Stimulated activated CD8-positive, alpha-beta memory T cell treated with anti-CD3 and anti-CD28 coated beads, Interleukin-7, amount 100 ng/mL, for 24 hours (primary cell): ENCODE measurements at places on chromosomes 11 and 22.

GRCh38 chr11:59281177-59281576 lies 68.5 kb upstream of the MPEG1 start:
- DNase-seq: no peak

- DNase-seq: no peak
Measured at GRCh38 chr11:65945430-65945911, at the start of gene TSGA10IP. Gene TSGA10IP, plus strand, starts transcription at chr11:65945480. Its CDS starts 196 bp downstream, at chr11:65945676.

GRCh38 chr11:36295926-36296325 lies at the start of gene PRR5L:
Gene PRR5L, plus strand, starts transcription at chr11:36296288. Its CDS starts 104,834 bp downstream, at chr11:36401122.
- no peak for DNase-seq

DNA sequence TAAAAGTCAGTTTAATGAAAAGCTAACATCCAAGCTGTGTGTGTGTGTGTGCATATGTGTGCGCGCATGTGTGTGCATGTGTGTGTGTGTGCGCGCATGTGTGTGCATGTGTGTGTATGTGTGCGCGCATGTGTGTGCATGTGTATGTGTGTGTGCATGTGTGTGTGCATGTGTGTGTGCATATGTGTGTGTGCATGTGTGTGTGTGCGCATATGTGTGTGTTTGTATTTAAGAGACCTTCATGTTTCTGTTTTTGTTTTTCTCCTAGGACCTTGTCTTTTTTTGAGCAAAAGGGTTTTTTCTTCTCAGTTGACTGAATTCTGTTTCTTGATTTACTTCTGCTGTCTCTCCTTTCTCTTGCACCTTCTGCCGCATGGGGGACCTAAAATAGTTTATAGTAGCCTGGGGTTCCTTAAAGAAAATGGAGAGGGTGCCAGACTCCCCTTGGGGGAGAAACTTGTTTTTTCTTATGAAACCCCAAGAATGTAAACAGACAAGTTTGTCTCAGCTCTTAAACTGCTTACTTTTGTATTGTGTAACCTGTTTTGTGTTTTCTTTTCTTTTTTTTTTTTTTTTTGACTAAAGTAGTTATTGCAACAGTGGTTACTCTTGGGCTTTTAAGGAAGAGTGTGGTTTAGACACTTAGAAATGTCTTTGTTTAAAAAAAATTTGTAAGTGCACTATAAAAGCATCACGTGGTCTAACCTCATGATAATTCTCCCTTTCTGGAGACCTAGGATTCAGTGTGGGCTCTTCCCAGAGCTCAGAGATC lies 53.0 kb downstream of the OSBPL5 start:
- DNase-seq: no peak

GRCh38 chr22:48371391-48371790 lies 1456.3 kb downstream of the BRD1 start:
- DNase-seq: no peak

DNA sequence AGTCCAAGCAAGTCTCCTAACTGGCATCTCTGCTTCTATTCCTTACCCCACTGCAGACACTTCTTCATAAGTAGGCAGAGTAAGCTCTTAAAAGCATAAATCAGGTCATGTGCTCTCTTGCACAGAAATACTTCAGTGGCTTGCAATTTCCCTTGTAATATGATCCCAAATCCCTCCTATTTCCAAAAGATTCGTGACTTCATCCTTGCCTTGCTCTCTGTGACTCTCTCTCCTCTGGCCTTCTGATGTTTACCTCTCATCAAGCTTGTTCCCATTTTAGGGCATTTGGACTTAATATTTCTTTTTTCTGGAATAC lies 37.4 kb upstream of the NCR3LG1 start:
- no peak for DNase-seq

GRCh38 chr11:10441652-10442503 lies 13.2 kb upstream of the AMPD3 start:
- DNase-seq: no peak

- DNase-seq: no peak
Measured at GRCh38 chr11:128200467-128200866, 386.9 kb downstream of the ETS1 start.

- no peak for DNase-seq
Measured at GRCh38 chr11:48244804-48245203, at the start of gene OR4X2. Gene OR4X2, plus strand, starts transcription at chr11:48245104. Its CDS starts 0 bp downstream, at chr11:48245104.

GRCh38 chr11:69241075-69241740 lies 52.7 kb upstream of the MYEOV start:
- DNase-seq: no peak

DNA sequence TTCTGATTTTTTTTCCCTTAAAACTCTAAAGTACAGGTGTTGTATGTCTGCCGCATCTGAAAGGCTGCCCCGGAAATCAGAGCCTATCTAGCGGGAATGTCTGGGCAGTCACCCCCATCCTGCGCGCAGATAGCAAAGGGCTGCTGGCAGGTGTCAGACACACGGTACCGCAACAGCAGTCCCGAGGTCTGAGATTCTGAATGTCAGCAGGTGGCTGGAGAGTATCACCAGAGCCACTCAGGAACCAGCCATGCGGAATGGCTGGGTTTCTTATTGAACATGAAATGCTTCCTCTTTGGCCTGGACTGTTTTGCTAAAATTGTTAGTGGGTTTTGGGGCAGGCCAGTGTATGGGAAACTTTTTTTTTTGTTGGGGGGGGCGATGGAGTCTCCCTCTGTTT lies 53.3 kb downstream of the CERK start:
- no peak for DNase-seq
